ENCODE measurements at places on chromosomes 11 and 22.

DNA sequence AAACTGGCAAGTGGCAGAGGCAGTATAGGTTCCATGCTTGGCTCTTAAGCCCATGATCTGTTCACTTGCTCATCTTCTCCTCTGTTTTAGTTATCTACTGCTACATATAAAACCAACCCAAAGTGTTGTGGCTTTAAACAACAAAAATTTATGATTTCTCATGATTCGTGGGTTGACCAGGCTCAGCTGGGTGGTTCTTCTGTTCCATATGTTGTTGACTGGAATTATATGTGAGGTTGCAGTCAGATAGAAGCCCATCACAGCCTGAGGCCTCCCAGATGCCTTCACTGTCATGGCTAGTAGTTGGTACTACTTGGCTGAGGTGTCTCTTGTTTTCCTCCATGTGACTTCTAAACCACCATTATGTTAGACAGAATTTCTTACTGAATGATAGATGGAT is 632.6 kb downstream of the NELL1 start:
- no peak for DNase-seq

DNA sequence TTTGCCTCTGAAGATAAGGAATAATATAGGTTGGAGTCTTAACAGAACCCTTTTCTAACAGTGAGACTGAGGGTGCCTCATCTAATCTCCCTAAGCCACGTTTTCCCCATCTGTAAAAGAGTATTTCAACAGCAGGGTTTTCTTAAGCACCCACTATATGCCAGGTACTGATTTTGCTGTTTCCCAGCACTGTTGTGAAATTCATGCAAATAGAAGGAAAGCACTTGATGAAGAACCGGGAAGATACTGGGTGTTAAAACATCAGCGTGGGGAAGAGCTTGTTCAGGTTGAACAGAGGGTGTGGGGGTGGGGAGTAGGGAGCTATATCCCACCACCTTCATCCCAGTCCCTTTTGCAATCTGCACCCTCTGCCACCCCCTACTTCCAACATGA is 2.8 kb downstream of the HMOX1 start:
- no peak for DNase-seq

DNA sequence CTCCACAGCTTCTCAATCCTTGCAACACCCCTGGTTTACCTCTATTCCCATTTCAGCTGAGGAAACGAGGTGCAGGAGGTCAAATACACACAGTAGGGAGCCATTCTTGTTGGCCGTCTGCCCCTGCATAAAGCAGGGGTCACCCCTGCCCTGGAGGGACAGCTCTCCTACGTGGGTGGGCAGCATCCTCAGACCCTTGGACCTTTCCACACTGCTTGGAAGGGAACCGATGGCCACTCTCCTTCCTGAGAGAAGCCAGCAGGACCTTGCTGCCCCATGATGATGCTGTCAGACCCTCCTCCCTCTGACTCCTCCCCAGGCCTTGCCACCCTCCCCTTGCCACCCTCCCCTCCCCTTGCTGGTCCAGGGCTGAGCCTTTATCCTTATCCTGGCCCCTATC is 121.1 kb upstream of the SYT13 start:
- DNase-seq: no peak

DNA sequence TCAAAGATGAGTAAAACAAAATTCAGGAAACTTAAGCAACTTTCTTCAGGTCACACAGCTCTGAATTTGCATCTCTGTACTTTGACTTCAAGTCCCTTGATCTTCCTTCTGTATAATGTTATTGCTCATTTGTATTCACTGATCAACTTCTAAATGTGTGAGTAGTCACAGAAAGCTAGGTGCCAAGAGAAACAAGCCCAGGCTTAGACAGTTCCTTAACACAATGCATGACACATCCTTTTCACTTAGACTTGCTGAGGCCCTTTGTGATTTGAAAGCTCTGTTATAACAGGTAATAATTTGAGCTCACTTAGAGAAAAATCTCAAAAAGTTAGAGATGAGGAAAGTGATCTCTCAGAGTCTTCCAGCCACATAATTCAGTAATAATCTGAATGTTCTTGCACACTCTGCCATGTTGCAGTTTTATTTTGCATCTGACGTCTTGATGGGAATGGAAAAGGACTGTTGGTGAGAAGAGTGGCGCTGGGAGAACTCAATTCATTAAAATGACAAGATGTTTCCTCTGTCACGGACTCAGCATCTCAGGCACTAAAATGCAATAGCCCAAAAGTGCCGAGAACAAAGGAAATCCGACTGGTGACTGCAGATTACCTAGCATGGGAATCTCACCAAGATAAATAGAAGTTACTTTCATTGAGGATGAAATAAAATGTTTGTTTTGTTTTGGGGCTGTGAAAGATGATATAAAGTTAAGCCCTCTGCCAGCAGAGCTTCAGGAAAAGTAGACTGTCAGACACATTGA is 665.3 kb downstream of the OPCML start:
- no peak for DNase-seq

- no peak for DNase-seq
These were observed 235.2 kb upstream of the B3GAT1 start for GRCh38 chr11:134647066-134647743.

DNA sequence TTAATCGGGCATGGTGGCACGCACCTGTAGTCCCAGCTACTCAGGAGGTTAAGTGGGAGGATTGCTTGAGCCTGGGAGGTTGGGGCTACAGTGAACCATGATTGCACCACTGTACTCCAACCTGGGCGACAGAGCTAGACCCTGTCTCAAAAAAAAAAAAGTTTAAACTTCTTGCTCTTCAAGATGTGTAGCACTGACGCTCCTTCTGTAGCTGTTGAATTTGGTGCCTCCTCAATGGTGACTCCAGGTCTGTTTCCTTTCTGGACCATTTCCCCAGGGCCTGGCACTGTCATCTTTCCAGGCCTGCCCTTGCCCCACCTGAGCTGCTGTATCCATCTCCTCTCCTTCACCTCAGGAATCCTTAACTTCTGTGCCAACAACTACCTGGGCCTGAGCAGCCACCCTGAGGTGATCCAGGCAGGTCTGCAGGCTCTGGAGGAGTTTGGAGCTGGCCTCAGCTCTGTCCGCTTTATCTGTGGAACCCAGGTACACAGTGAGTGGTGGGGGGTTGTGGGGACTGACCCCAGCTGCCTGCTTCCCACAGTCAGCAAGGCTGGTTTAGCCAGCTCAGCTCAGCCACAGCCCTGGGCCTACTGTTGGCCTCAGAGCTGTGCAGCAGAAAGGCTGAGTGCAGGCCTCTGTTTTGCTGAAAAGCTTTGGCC is 2.1 kb downstream of the GCAT start:
- DNase-seq: no peak

- no peak for DNase-seq
These were observed 136.0 kb upstream of the ARHGAP42 start for GRCh38 chr11:100550912-100551632.

- DNase-seq: no peak
These were observed 23.8 kb downstream of the POU2AF2 start for GRCh38 chr11:111269146-111269868.

GRCh38 chr11:10622108-10622507 is 53.6 kb upstream of the LYVE1 start:
- DNase-seq: no peak

- DNase-seq: no peak
These were observed 838 bp upstream of the MTFP1 start for GRCh38 chr22:30424534-30425326.

- DNase-seq: no peak
These were observed 1410.2 kb downstream of the BRD1 start for GRCh38 chr22:48417225-48418070.

- no peak for DNase-seq
These were observed 51.4 kb downstream of the RPS6KA4 start for GRCh38 chr11:64410404-64410734.

Data from T-helper 1 cell (primary cell).